ENCODE measurements at places on chromosomes 11 and 22.
A peak's percentile ranks its signal among the peaks of the same experiment; 100 is the strongest.

- DNase-seq, result no peak
Measured at GRCh38 chr11:12200279-12200990, 90.0 kb downstream of the MICAL2 start.

- DNase-seq, result no peak
Measured at GRCh38 chr11:29161191-29161590, 855.6 kb downstream of the KCNA4 start.

- no peak for DNase-seq
Measured at GRCh38 chr22:41565403-41566054, 4.7 kb downstream of the CSDC2 start.

- peak; percentile 67 for DNase-seq
Measured at GRCh38 chr11:107493117-107493516, 35.5 kb upstream of the CWF19L2 start.
